ENCODE measurements at places on chromosomes 4 and X.

DNA sequence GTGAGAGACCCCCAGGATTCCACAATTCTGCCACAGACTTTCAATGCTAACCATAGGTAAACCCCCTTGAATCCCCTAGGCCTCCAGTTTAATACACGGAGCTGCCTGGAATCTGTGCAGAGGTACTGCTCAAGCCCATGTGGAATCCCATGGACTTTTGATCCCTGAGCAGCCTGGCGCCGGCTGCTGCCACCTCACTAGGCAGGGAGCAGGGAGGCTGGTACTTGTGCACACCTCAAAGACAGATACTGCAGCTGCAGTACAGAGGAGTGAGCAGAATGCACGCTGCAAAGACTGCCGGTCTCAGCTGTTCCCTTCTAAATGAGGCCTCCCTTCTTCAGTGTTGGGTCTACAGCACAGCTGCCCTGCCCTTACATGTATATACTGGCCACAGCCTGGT, 79.4 kb downstream of the RPS6KA6 start:
- DNase-seq, result no peak

GRCh38 chrX:37816766-37817165, 30.6 kb downstream of the DYNLT3 start:
- DNase-seq, result no peak

GRCh38 chrX:113384628-113385027, 544.0 kb upstream of the AMOT start:
- DNase-seq, result no peak

DNA sequence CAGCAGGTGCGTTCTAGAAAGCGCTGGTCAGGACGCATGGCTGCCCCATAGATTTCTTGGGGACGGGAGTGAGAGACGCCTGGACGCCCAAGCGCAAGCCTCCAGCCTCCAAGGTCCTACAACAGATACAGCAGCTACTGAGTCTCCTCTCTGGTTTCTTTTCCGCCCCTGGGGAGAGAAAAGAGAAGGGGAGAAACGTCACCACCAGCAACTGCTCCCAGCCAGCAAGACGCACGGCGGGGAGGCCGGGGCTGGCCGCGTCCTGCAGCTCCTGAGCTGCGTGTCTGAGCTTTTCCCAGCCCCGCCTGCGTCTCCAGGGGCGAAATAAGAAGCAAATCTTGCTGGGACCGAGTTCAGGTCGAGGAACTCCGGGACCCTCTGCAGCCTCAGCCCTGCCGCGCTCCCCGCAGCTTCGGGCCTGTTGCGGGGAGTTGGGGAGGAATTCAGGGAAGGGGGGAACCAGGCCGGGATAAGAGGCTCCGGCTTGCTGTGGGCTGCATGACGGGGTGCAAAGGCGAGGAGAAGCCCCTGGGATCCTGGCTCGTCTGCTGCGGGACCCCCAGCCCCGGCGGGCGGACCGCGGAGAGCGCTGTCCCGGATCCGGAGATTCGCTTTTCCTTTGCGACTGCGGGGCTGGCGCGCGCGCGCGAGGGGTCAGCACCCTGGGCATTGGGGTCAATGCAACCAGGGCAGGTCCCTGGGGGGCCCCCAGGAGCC, 6.8 kb upstream of the SHOX start:
- DNase-seq, result no peak

DNA sequence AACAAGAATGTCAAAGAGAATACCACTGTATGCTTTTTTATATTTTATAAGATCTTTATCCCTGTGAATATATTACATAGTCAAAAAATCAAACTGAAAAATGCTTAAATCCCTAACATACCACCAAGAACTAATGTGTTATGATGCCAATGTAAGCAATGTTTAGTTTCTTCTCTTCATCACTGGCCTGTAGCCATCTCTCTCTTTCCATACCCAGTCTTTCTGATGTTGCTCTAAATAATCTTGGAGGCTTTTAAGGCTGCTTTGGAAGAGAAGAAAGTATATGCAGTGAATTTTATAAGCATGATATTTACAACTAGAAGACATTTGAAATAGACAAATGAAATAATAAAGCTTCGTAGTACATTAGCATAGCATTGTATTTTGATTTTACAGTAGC, 82.9 kb downstream of the NFKB1 start:
- DNase-seq, result no peak

DNA sequence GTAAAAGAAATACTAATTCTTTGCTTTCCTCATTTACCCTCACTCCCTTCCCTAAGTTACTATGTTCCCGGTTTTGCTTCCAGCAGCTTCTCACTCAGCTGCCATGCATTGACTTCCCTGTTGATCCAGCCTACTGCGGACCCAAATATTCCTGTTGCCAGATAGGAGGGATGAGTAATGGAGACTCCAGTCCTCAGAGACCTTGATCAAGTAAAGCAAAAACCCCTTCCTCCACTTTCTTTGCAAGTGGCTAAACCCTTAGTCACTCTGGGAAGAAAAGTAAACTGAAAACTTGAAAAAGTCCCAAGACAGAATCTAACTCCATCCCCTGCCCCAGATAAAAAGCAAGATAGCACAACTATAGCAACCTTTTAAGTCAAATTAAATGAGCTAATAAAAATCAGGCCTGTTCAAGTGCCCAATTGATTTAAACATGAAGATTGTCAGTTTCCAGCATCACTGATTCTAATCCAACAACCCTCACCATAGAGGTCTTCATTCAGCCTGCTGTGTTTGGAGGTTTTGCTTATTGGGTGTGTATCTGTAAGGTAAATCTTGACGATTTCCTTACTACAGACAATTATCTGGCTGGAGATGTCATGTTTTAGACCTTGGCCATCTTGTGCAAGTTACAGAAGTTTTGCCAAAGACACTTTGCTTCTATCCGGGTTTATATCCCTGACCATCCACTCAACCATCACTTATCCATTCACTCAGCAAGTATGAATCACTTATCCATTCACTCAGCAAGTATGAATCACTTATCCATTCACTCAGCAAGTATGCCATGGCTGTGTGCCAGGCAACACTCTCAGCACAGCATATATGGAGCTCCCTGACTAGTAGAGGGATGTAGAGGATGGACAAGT, 17.6 kb downstream of the FGFBP1 start:
- DNase-seq, result no peak

- DNase-seq, result no peak
These were observed 12.1 kb downstream of the TEX13B start for GRCh38 chrX:107970073-107970472.

GRCh38 chrX:12234534-12235329, 96.5 kb downstream of the FRMPD4 start:
- no peak for DNase-seq

DNA sequence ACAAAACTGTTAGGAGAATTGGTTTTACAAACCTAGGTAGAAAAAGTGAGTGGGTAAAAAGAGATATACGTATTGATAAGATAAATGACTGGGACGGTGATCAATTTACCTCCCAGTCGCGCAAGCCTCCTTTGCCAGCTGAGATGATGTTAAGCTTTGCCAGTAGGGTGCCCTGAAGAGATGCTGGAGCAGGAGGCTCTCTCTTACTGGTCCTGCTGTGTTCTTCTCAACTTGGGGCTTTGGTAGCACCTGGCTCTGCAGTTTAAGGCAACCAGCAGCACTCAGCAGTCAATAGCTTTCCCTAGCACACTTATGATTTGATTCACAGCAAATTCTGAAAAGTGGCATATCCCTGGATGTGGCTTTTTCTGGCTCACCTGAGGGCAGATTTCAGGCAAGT, 1461.7 kb downstream of the ADGRL3 start:
- DNase-seq, result no peak

DNA sequence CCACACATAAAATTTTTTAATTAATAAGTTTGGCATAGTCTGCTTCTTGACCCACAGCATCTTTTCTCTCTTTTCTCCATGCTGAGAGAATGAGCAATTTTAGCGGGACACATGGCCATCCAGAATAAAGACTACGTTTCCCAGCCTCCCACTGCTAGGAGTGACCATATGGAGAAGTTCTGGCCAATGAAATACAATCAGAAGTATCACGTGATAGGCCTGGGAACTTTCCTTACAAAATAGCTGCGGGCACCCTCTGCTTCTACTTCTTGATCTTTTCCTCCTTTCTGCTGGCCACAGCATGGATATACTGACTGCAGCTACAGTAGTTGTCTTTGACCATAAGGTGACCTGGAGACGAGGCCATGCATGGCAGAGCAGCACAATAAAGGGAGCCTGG, 348.0 kb downstream of the BCOR start:
- DNase-seq, result no peak

DNA sequence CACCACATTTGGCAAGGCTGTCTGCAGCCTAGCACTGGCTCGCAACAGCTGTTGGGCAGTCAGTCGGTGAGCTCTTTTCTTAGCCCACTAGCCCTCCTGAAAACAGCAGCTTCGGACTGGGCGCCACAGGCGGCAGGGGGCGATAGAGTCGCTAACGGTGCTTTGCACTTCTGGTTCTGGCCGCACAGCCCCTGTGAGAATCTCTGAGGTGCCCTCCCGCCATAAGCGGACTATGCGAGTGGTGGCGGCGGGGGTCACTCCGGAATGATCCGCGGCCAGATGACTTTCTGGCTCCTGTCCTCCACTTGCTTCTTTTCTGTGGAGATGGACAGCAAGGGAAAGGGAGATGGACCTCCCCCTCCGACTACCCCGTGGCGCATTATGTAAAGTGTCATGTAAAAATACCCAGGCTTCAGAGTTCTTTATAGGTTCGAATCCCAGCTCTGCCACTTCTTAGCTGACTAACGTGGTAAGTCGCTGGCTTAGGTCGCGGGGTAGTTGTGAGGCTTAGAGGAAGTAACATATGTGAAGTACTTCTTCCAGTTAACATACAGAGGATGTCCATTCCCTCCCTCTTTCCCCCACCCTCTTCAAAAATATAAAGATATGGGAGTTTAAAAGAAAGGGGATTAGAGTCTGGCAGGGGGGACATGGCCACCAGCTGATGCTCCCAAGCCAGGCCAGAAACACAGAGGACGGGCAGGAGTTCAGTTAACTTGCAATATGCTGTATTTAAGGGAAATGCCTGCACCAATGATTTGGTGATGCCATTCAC, 11.0 kb downstream of the ARHGAP36 start:
- no peak for DNase-seq

DNA sequence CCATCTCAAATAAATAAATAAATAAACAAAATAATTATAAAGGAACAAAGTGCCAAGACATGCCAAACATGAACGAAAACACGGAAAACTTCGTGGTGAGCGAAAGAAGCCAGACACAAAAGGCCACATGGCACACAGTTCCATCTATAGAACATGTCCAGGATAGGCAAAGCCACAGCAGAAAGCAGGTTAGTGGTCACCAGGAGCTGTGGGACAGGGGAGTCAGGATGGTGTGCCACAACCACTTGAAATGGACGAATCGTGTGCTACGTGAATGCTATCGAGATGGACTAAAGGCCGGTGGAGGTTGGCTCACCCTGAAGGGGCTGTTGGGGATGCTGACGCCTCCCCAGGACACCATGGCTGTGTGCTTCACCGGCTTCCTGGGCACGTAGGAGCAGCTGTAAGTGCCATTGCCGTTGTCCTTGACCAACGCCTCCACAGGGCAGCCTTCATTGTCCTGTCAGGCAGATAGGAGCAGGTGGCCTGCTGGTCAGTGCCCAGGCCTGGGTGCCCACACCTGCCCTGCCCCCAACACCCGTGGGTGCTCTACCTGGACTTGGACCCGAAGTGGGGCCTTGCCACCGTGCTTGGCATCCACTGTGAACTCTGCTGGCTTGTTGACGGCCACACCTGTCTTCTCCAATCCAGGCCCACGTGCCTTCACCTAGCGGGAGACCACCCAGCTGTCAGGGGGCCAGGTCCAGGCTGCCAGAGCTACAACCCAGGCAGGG, 10.6 kb downstream of the FLNA start:
- DNase-seq, result no peak

DNA sequence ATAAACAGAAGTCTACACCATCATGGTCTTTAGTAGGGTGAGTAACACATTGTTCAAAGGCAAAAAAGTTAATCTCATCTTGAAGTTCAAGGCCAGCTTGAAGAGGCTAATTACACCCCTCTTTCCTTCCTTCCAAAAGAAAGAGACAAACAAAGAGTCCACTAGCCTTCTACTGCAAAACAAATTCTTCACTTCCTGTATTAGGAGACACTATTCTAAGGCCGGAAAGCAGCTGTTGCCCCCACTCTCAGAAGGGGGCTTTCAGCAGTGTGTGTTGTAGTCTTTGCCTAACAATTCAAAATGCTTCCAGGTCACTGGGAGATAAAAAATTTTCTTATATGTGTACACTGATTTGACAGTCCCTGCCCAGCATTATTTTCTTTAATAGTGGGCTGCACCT, 25.1 kb downstream of the RASGEF1B start:
- DNase-seq, result no peak

GRCh38 chr4:137685357-137685756, 153.1 kb upstream of the PCDH18 start:
- no peak for DNase-seq

- no peak for DNase-seq
These were observed 212.7 kb downstream of the CENPC start for GRCh38 chr4:67332627-67333026.

DNA sequence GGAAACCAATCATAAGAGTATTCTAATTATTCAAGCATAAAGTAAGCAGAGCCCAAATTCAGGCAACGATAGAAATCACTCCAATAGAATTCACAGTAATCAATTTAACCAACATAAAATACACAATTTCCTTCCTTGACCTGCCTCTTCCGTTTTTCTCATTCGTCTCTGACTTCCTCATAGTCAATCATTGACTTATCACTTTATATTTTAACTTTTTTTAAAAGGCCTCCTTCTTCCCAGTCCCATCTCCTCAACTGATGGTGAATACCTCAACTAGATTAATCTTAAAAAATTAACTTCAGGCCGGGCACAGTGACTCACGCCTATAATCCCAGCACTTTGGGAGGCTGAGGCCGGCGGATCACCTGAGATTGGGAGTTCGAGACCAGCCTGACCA, 13.3 kb downstream of the CNOT6L start:
- no peak for DNase-seq

DNA sequence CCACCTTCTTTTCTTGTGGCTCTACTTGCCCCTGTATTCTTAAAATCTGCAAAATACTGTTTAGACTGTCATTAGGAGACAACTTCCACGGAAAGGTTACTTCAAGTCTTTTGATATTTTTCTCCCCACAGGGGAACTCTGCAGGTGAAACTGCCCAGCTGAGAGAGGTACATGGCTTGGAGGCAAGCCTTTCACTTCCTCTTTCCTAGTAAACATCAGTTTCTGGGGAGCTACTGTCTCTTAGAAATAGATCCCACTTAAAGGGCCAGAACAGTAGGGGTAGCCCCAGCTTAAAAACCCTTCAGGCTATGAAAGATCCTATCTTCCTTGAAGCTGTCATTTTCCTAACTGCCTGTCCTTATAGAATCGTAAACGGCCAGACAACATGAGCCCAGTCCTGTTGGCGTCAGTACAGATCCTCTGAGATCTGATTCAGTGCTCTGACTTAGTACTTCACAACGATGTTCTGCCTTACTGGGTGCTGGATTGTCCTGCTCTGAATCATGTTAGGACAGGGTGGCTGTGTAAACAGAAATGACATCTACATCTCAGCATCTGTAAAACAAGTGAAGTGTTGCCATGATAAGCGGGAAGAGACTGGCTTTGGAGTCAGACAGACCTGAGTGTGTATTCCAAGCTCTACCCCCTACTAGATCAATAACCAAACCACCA, 102.1 kb downstream of the ITIH6 start:
- DNase-seq, result no peak

GRCh38 chrX:1336948-1337779, 579 bp downstream of the IL3RA start:
- DNase-seq, result no peak

- DNase-seq, result no peak
These were observed 243.8 kb downstream of the ADGRL3 start for GRCh38 chr4:61443813-61444510.

- DNase-seq, result no peak
These were observed 130.8 kb upstream of the ACSL4 start for GRCh38 chrX:109863811-109864210.
